ENCODE measurements at places on chromosomes 1 and 21. TPM values are rescaled to one million over a fixed set of nuclear protein-coding genes. Genes with fewer than 3 reads are reported as not detected.

Gene HAPLN2
- not detected for total RNA-seq

Gene SH2D2A
- total RNA-seq = 1.2 TPM

Gene CD1B
- total RNA-seq = not detected

Gene OR2G6
- 4.3 TPM for total RNA-seq

Gene MCM3AP
- 73.9 TPM for total RNA-seq

Gene DNAJC28
- total RNA-seq = 2.4 TPM

Gene SIM2
- total RNA-seq = 4.3 TPM

Gene CYP4A11
- total RNA-seq = not detected

Gene DNAI4
- total RNA-seq = 4.0 TPM

Gene VAV3
- under 0.01 TPM for total RNA-seq

Gene UBL4B
- not detected for total RNA-seq

Gene CFHR4
- not detected for total RNA-seq

Gene HSD11B1
- total RNA-seq = 0.22 TPM

Gene SV2A
- total RNA-seq = 2.1 TPM

Gene TNFAIP8L2
- not detected for total RNA-seq

Gene GPR37L1
- total RNA-seq = under 0.01 TPM

Gene HSF2BP
- 16.1 TPM for total RNA-seq

Gene LIN28A
- not detected for total RNA-seq

Gene PRAMEF15
- total RNA-seq = not detected

Gene BATF3
- 0.79 TPM for total RNA-seq

Gene EPHX1
- 5.1 TPM for total RNA-seq

Gene SLC35F3
- total RNA-seq = 0.79 TPM

Gene RIMS3
- total RNA-seq = 0.65 TPM

Gene CA6
- not detected for total RNA-seq

Gene GJA5
- total RNA-seq = 203 TPM

Gene BSDC1
- 76.1 TPM for total RNA-seq

Gene ASCL5
- not detected for total RNA-seq

Gene OLFML2B
- total RNA-seq = 0.11 TPM

Gene FCER1G
- total RNA-seq = 0.39 TPM

Gene TCHHL1
- total RNA-seq = not detected

Gene LIPI
- total RNA-seq = not detected

Gene KDF1
- total RNA-seq = 16.1 TPM

Gene GLRX2
- total RNA-seq = 3.1 TPM

Gene NUDT17
- total RNA-seq = 3.0 TPM

Gene OXCT2
- 0.79 TPM for total RNA-seq

Gene LGR6
- total RNA-seq = 0.76 TPM

Gene KLF17
- total RNA-seq = not detected

Gene FCRL1
- total RNA-seq = not detected

Gene FAM163A
- total RNA-seq = not detected

Gene TTLL7
- total RNA-seq = 13.7 TPM

Gene DHX9
- 144 TPM for total RNA-seq

Gene S100A16
- 266 TPM for total RNA-seq

Gene OR2L8
- total RNA-seq = 0.39 TPM

Gene SYT14
- 2.7 TPM for total RNA-seq

Gene TSNAX
- total RNA-seq = 32.8 TPM

Gene NR5A2
- total RNA-seq = 0.79 TPM

Gene WDR64
- 1.2 TPM for total RNA-seq

Gene NEXN
- total RNA-seq = 0.65 TPM

Gene KIF26B
- total RNA-seq = 1.4 TPM

Gene AQP10
- not detected for total RNA-seq
